Stomach (tissue), 19 donors: ENCODE measurements at places on chromosomes 5 and 9. TPM values are rescaled to one million over a fixed set of nuclear protein-coding genes. Genes with fewer than 3 reads are reported as not detected.

GRCh38 chr5:122385808-122386207 is 73.8 kb downstream of the SNCAIP start:
- H3K27me3 ChIP-seq, result no peaks in the 10 kb centered on the region
- no peaks in the 10 kb centered on the region for H3K4me1 ChIP-seq
- DNase-seq, result no peak
- no peaks in the 10 kb centered on the region for H3K36me3 ChIP-seq
- no peak overlapping the region for H3K4me3 ChIP-seq

DNA sequence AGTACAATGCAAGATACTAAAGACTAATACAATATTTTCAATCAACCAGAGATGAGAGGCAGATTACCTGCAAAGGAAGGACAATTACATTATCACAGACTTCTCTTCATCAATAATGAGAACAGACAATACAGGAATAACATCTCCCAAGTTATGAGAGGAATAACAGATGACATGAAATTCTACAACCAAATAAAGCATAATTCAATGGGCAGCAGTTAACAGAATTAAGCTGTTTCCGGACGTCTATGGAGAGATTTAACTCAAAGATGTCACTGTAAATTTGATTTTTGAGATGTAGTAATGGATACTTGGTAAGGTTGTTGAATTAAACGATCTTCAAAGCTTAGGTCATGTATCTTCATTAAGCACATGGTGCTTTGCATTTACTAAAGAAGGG is 19.8 kb upstream of the PARP8 start:
- H3K4me1 ChIP-seq, result no peaks in the 10 kb centered on the region
- no peak overlapping the region for H3K27ac ChIP-seq
- DNase-seq, result no peak
- H3K4me3 ChIP-seq, result no peak overlapping the region

DNA sequence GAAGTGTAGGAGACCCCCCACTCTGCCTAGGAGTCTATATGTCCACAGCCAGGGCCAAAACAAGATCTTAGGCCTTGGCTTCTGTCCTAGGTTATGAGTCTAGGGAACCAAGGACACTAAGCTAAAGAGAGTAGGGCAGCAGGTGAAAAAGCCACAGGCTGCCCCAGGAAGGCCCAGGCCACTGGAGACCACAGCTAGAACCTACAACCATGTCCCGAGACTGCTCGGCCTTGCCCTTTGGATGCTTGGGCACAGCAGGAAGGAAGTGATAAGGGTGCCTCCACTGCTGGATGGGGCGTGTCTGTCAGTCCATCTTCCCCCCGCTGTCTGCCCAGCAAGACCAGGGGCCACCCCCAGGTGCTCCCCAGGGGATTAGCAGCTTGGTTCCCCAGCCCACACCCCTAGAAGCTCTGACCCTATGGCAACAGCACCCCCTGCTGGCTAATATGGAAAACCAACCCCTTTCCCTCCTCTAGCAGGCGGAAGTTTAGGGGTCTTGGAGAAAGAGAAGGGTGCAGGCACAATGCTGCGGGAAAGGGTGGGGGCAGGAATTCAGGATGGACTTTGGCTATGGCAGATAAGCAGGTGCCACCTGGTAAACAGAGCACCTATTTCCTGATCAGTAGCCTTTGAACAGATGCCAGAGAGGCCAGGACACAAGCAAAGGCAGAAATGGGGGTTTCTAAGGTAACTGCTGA is 10.5 kb upstream of the IRF1 start:
- H3K4me3 ChIP-seq, result no peak overlapping the region
- H3K27me3 ChIP-seq, result no peaks in the 10 kb centered on the region
- no peaks in the 10 kb centered on the region for H3K36me3 ChIP-seq
- H3K27ac ChIP-seq, result peak overlapping the region; percentile 100
- peaks cover 64% of the 10 kb centered on the region for H3K4me1 ChIP-seq
- DNase-seq, result peak; percentile 91

GRCh38 chr5:154583671-154584177 is 105.7 kb upstream of the HAND1 start:
- no peak overlapping the region for H3K4me3 ChIP-seq
- no peak for DNase-seq
- peaks cover 7% of the 10 kb centered on the region for H3K27me3 ChIP-seq

GRCh38 chr5:118778941-118779340 is 209.4 kb downstream of the DTWD2 start:
- no peaks in the 10 kb centered on the region for H3K36me3 ChIP-seq
- DNase-seq, result no peak
- no peaks in the 10 kb centered on the region for H3K4me1 ChIP-seq
- H3K27ac ChIP-seq, result no peak overlapping the region

GRCh38 chr5:178372142-178372571 is 139.6 kb upstream of the PHYKPL start:
- no peak overlapping the region for H3K4me3 ChIP-seq
- DNase-seq, result no peak
- peak overlapping the region; percentile 76 for H3K27ac ChIP-seq
- H3K36me3 ChIP-seq, result no peaks in the 10 kb centered on the region
- H3K27me3 ChIP-seq, result peaks cover 21% of the 10 kb centered on the region

GRCh38 chr5:96962540-96962991 is 26.7 kb downstream of the LNPEP start:
- no peak overlapping the region for H3K4me3 ChIP-seq
- H3K27me3 ChIP-seq, result no peaks in the 10 kb centered on the region
- H3K4me1 ChIP-seq, result peaks cover 76% of the 10 kb centered on the region
- DNase-seq, result no peak

DNA sequence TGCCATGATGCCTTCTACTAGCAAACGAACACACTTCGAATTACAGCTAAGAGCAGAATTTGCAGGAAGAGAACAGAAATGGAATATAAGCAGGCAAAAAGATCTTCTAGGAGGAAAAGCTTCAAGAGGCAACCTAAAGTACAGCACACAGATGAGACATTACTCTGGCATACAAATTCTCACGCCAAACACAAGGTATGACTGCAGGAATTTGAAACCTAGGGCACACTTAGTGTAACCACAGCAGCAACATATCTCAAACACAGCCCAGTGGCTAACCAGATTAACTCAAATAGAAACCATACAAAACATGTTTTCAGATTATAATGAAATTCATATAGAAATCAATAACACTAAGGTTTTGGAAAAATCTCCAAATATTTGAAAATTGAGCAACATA is 481.0 kb upstream of the RGMB start:
- H3K4me1 ChIP-seq, result no peaks in the 10 kb centered on the region
- no peak overlapping the region for H3K4me3 ChIP-seq
- no peak overlapping the region for H3K27ac ChIP-seq
- no peak for DNase-seq
- no peaks in the 10 kb centered on the region for H3K36me3 ChIP-seq

- peaks cover 5% of the 10 kb centered on the region for H3K36me3 ChIP-seq
- no peaks in the 10 kb centered on the region for H3K4me1 ChIP-seq
- peak; percentile 21 for DNase-seq
- H3K4me3 ChIP-seq, result no peak overlapping the region
Observed at GRCh38 chr5:168472329-168472728, 13.9 kb upstream of the RARS1 start.

DNA sequence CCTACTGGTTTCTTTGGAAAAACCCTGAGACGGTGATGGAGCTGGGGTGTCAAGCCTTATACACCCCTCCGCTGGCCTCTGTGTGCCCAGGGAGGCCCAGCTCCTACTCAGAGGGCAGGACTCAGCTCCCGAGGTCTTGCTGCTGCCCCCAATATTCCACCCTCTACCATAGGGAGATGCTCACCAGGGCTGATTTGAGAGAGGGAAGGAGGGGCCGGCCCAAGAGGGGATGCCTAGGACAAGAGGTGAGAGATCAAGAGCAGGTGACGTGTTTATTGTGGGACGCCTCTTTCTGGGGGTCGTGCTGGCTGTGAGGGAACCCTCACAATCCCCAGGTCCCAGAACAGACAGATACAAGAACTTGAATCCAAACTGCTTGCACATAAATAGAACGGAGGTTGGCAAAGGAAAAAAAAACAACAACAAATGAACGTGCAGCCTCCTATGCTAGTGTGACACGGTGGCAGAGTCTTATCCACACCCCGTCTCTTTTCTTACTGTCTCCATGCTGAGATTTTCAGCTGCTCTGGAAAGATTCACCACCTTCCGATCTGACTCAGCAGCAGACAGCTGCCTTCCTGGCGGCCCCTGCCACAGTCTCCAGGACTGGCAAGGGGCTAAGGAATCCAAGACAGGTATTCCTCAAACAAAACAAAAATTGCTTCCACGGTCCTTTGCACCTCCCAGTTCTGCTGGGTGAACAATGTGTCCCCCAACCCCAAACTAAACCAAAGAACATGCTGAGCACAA is 22.3 kb downstream of the FABP6 start:
- no peak overlapping the region for H3K4me3 ChIP-seq
- H3K4me1 ChIP-seq, result no peaks in the 10 kb centered on the region
- no peak for DNase-seq
- H3K27ac ChIP-seq, result no peak overlapping the region

DNA sequence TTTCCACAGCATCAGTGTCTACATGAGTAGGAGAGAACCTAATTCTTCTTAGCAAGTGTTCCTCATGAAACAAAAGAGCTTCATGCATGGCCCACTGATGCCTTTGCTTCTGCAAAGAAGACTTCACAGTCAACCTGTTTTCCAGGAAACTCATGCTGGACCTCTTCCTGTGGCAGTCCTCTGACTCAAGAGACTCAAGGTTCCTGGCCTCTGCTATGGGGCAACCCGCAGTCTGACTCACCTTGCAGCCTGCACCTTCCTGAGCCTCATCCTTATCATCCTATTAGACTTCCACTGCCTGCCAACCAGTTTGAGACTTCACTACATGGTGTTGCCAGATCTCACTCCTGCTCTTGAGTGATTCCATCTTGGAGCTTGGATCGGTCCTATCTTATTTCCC is 17.6 kb upstream of the AGGF1 start:
- H3K4me1 ChIP-seq, result no peaks in the 10 kb centered on the region
- H3K4me3 ChIP-seq, result no peak overlapping the region
- no peaks in the 10 kb centered on the region for H3K36me3 ChIP-seq

DNA sequence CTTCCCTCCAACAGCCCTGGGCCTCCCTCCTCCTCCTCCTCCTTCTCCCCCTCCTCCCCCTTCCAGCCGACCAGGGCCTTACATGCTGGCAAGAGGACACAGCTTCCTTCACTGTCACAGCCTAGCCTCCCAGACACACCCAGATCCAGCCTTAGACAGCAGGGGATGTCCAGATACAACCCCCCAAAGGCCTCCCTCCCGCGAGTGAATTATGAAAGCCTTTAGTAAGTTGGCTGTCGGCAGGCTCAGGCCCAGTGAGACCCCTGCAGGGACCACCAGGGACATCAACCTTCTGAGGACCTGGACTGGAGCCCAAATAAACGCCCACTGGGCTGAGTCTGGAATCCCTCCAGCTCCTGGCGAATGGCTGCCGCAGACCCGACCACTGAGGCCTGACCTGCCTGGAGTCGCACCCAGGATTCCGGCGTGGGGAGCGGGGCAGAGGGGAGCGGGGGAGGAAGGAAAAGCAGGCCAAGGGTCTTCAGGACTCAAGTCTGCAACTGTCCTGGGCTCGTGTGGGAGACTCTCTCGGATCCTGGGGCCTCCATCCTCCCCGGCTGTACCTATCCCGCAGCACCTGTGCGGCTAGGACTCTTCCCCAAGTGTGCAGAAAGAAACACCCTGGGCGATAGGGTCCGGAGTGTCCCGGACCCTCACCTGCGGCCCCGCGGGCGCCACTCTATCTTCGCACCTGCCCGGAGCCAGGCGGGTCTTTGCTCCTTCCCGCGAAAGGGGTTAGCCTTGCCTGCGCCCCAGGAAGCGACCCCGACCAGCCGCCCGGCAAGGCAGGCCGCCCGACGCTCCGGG is 705 bp downstream of the SEPTIN8 start:
- H3K4me3 ChIP-seq, result peak overlapping the region; percentile 79
- H3K36me3 ChIP-seq, result no peaks in the 10 kb centered on the region
- peak overlapping the region; percentile 88 for H3K27ac ChIP-seq
- H3K4me1 ChIP-seq, result peaks cover 35% of the 10 kb centered on the region

GRCh38 chr9:68741234-68741633 is 36.2 kb downstream of the PIP5K1B start:
- DNase-seq, result no peak
- H3K36me3 ChIP-seq, result no peaks in the 10 kb centered on the region
- H3K4me3 ChIP-seq, result no peak overlapping the region
- peaks cover 16% of the 10 kb centered on the region for H3K4me1 ChIP-seq
- H3K27me3 ChIP-seq, result no peaks in the 10 kb centered on the region

- no peak overlapping the region for H3K27ac ChIP-seq
- H3K4me1 ChIP-seq, result peaks cover 14% of the 10 kb centered on the region
- DNase-seq, result no peak
- H3K36me3 ChIP-seq, result no peaks in the 10 kb centered on the region
- H3K4me3 ChIP-seq, result no peak overlapping the region
Observed at GRCh38 chr5:61268871-61269270, 63.2 kb upstream of the ZSWIM6 start.

DNA sequence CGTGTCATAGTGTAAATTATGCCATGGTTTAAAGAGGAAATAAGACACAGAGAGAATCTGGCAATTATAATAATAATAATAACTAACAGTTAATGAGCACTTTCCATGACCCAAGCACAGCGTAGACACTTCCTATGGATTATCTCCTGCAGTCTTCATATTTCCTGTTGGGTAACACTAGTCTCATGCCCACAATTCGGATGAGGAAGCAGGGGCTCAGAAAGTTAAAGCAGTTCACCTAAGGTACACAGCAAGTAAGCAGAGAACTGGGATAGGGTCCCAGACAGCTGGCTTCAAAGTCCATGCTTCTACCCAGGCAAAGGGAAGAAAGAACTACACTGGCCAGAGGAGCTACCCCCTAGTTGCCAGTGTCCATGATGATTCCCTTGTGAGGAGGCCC is 27.9 kb upstream of the TGFBI start:
- no peaks in the 10 kb centered on the region for H3K36me3 ChIP-seq
- H3K4me1 ChIP-seq, result peaks cover 20% of the 10 kb centered on the region
- no peak overlapping the region for H3K27ac ChIP-seq
- H3K27me3 ChIP-seq, result no peaks in the 10 kb centered on the region

GRCh38 chr5:127343866-127344265 is 53.3 kb downstream of the MEGF10 start:
- no peaks in the 10 kb centered on the region for H3K36me3 ChIP-seq
- no peaks in the 10 kb centered on the region for H3K4me1 ChIP-seq
- H3K4me3 ChIP-seq, result no peak overlapping the region
- H3K27me3 ChIP-seq, result no peaks in the 10 kb centered on the region
- DNase-seq, result no peak
- no peak overlapping the region for H3K27ac ChIP-seq

GRCh38 chr5:1021136-1021968 is 12.8 kb downstream of the NKD2 start:
- H3K4me1 ChIP-seq, result no peaks in the 10 kb centered on the region
- no peak overlapping the region for H3K4me3 ChIP-seq
- no peak for DNase-seq
- H3K36me3 ChIP-seq, result no peaks in the 10 kb centered on the region
- no peak overlapping the region for H3K27ac ChIP-seq

PCDHGA5 gene
- not detected for total RNA-seq

PPIC gene
- total RNA-seq, result 20.9 TPM

WDR31 gene
- 1.3 TPM for total RNA-seq

SLC6A18 gene
- total RNA-seq, result not detected

RASGRF2 gene
- total RNA-seq, result 4.5 TPM

PRPF4 gene
- total RNA-seq, result 25.0 TPM

PLPP7 gene
- total RNA-seq, result 1.8 TPM

ZNF618 gene
- 15.1 TPM for total RNA-seq

DBH gene
- total RNA-seq, result not detected

FSTL4 gene
- 0.37 TPM for total RNA-seq
